ENCODE measurements at places on chromosomes 11 and 22. TPM values are rescaled to one million over a fixed set of nuclear protein-coding genes. Genes with fewer than 3 reads are reported as not detected.

- DNase-seq, result no peak
Measured at GRCh38 chr11:13074714-13075464, 65.8 kb downstream of the RASSF10 start.

DNA sequence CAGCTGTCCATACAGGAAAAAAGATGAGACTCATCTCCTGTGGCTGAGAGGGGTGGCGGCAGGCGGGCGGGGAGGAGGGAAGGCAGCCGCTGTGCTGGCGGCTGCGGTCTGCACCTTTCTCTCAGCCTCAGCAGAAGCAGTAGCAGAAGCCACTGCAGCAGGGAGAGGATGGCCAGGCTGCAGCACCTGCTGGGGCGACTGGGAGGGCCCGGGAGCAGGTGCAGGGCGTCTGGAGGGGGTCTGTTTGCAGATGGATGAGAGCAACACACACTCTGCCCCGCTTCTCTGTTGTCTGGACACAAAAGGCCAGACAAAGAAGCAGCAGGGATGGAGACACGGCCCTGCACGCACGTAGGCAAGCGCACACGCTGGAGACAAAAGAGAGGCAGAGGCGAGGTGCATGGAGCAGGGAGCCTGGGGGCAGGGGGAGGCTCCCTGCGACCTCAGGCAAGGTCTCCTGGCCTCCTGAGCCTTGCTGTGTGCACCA, 9.3 kb upstream of the MIAT start:
- no peak for DNase-seq

- no peak for DNase-seq
Measured at GRCh38 chr11:4975436-4975835, 19.2 kb upstream of the OR51L1 start.

DNA sequence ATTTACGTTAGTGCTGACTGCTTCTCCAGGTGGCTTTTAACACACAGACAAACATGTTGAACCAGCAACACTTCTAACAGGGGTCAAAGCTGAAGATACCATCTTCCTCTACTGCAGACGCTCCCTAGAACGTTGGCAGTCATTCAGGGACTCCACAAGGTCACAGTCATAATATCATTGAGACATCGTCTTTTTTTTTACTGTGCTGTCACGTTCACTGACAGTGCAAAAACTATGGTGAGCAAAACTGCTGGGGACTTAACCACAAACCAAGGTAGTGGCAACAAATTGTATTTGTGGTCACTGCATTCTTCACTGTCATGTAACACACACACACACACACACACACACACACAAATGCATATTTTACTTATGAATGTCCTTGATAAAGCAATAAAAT, 244.9 kb downstream of the CASP12 start:
- no peak for DNase-seq

GRCh38 chr11:13152736-13153541, 124.7 kb upstream of the BMAL1 start:
- DNase-seq, result no peak

DNA sequence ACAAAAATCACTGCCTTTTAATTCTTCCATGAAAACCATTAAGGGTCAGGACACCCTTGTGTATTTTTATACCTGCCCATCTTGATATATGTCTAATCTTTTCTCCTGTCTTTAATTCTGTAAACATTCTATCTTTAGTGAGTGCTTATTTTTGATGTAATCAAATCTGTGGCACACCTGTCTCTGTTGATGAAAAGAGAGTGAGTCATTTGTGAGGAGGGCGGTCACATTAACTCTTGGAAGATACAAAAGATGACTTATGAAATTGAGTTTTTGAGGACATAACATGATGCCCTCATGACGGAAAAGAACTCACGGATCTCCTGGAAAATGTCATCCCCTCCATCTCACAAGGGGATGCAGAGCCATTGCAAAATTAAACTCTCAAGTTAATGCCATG, 206.5 kb upstream of the PGR start:
- no peak for DNase-seq

- DNase-seq, result no peak
Measured at GRCh38 chr11:92436034-92436920, 211.7 kb downstream of the FAT3 start.

DNA sequence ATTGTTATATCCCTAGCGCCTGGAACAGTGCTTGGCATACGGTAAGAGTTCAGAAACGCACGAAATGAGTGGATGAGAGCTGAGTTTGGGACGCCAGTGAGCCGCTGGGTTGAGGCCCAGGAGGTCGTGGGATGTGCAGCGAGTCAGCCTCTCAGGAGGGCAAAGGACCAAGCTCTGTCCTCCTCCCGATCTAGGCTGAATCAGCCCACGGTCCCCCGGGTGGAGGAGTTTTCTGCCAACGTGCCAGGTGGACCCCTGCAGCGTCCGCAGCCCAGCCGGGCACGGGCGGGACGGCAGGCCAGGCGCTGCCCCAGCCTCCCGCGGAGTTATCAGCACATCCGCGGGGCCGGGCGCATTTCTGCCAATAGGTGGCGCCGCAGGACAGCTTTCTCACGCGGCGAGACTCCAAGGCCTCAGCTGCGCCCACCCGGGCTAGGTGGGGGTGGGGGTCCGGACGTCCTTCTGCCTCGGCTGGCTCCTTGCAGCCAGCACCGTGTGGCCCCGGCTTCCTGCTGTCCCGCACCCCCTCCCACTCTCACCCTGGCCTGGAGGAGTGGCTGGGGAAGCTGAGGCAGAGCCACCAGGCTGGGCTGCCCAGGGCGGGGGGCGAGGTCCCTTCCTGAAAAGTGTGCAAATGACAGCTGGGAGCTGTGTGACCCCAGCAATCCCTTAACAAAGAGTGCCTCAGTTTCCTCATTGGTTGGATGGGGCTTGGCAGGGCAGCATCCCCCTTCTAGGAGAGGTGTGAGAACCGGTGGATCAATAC, 2.2 kb upstream of the RPS19BP1 start:
- peak; percentile 87 for DNase-seq

DNA sequence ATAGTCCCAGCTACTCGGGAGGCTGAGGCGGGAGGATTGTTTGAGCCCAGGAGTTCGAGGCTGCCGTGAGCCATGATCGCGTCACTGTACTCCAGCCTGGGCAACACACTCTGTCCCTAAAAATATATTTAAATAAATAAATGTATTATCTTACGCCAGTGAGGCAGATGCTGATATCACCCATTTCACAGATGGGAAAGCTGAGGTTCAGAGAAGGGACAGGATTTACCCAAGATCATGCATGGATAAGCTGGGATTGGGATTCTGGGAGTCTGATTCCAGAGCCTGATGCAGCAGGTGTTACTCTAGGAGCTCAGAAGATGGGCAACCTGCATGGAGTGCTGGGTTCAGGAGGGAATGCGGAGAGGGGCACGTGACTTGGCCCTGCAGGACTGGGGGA, 17.8 kb downstream of the SGSM1 start:
- no peak for DNase-seq

DNA sequence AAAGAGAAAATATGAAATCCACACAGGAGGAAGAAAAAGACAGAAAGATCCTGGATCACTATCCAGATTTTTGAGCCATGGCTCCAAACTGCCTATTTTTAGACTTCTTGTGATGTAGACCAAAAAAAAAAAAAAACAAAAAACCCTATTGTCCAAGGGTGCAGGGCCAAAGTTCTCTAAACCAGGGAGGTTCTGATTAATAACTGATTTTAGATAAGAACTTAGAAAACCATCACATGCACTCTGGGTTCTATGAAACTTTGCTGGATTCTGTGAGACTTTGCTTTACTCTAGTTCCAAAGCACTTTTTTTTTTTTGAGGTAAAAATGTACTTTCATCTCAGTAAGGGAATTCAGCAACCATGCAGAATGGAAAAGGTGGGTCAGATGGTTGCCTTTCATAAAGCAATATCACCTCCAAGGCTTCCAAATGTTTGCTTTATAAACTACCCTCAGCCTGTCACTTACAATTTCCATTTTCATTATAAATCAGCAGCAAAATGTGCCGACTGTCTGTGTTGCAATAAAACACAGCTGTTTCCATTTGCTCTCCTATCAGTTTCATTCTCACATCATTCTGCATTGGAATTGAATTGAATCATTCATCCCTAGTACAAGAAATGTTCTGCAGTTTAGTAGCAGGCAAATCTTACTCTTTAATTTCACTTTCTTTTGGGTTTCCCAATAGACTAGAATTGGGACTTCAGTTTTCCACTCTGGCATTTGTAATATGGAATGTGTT, 1584.3 kb upstream of the RAG2 start:
- no peak for DNase-seq

DNA sequence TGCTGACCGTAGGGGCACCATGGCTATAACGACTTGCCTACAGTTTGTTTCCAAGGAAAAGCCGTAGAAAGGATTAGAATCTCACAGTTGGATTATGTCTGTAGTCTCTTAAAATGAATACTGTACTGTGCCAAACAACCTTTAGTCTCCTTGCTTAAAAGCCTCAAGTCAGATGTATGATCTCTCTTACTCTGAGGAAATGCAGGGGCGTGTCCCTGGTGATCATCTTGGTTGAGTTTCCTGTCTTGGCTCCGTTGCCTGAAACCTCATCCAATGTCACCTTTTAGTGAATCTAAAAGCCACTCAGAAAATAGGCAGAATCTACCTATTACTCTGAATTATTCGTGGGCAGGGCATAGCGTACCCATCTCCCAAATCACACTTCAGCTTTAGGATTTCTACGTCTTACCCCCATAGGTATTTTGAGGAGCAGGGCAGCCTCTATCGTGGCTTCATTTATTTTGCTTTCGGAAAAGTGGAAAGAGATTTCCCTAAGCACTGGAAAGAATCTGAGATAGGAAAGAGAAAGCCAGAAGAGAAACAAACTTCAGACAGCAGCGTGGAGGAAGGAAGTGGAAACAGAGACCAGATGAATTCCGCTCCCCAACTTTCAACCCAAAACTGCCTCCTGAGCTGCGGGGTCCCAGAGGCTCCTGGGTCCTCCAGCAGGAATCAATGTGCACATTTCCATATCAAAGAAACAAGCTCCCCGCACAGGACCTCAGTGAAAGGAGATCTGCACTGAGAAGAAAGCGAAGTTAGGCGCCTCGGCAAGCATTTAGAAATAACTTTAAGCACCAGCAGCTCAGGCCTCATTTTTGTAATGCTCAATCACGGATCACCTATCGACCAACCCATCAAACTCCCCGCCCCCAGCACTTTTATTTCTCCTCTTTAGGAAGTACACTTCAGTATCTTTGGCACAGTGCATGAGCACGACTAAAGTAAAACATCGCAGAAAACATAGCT, 245.8 kb downstream of the ETS1 start:
- no peak for DNase-seq

- no peak for DNase-seq
Measured at GRCh38 chr11:114847306-114847975, 169.1 kb downstream of the NXPE2 start.

- DNase-seq, result no peak
Measured at GRCh38 chr22:25656724-25657123, 85.3 kb upstream of the MYO18B start.

DNA sequence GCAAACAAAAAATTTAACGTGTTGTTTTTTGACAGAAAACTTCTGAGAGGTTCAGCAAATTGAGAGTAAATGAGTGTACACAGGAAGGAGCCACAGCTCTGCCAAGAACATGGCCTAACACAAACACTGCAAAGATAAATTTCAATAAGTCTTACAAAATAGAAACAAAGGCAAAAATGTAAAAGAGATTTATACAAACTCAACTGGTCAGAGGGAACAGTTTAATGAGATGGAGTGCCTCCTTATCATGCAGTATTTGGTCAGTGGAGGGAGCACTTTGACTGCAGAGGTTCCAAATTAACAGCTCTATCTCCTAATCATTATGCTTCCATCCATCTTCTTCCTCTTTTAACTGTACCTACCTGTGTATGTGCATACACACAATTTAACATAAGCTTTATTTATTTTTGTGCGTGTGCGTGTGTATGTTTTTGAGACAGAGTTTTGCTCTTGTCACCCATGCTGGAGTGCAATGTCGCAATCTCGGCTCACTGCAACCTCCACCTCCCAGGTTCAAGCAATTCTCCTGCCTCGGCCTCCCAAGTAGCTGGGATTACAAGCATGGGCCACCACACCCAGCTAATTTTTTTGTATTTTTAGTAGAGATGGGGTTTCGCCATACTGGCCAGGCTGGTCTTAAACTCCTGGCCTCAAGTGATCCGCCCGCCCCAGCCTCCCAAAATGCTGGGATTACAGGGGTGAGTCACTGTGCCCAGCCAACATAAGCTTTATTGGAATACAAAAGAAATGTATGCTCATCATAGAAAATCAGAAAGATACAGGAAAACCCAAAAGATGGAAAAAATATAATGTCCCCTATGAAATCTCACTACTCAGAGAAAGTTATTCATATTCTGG, 111.9 kb downstream of the MRTFA start:
- no peak for DNase-seq

GRCh38 chr11:131690362-131690761, 319.9 kb downstream of the NTM start:
- no peak for DNase-seq

- DNase-seq, result no peak
Measured at GRCh38 chr11:43145653-43146052, 166.1 kb upstream of the API5 start.

DNA sequence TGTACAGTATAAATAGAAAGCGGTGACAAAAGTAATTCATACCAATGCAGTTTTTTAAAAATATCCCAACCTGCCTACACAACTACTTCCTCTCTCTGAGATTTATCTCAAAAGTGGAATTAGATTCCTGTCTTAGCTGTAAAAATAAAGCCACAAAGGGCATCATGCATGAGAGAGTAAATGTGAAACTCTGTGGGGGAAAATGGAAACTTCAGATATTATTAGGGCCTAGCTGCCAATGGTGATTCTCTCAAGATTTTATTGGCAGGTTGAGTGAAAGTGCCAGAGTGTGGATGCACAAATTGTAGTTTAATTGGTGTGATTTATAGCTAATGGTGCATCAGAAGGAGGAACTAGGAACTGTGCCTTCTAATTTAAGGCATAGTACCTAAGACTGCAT, 356.9 kb upstream of the CCDC90B start:
- no peak for DNase-seq

- DNase-seq, result no peak
Measured at GRCh38 chr11:73359341-73359740, 16.9 kb upstream of the RELT start.

GRCh38 chr11:105553025-105553424, 56.8 kb upstream of the GRIA4 start:
- DNase-seq, result no peak

GRCh38 chr11:84790849-84791427, 836.2 kb downstream of the DLG2 start:
- no peak for DNase-seq

GRCh38 chr11:65947603-65948125, 2.4 kb downstream of the TSGA10IP start:
- DNase-seq, result no peak

- no peak for DNase-seq
Measured at GRCh38 chr22:31659246-31659645, 2.8 kb downstream of the PISD start.

Gene TPCN2
- total RNA-seq, result 24.3 TPM

Gene B4GALNT4
- total RNA-seq, result 1.9 TPM

Gene LDHAL6A
- total RNA-seq, result not detected

Gene KRTAP5-9
- total RNA-seq, result not detected

Gene OR51Q1
- not detected for total RNA-seq

Gene MB
- 0.37 TPM for total RNA-seq

Gene PPFIA1
- total RNA-seq, result 84.0 TPM

Gene ZBTB16
- total RNA-seq, result not detected

Gene HIC2
- 7.7 TPM for total RNA-seq

Gene TMPRSS5
- 9.6 TPM for total RNA-seq

Gene PHETA2
- 1.3 TPM for total RNA-seq

Gene OR52I1
- total RNA-seq, result not detected

Gene MIF
- total RNA-seq, result 669 TPM

Gene YPEL1
- 3.3 TPM for total RNA-seq
